ENCODE measurements at places on chromosomes 16 and 17.

- peaks cover 7% of the 10 kb centered on the region for H3K4me1 ChIP-seq
- peaks cover 25% of the 10 kb centered on the region for H3K27me3 ChIP-seq
- H3K36me3 ChIP-seq: no peaks in the 10 kb centered on the region
- H3K27ac ChIP-seq: peak overlapping the region; percentile 66
These were observed 471.6 kb downstream of the SOX9 start for GRCh38 chr17:72592242-72592966.

DNA sequence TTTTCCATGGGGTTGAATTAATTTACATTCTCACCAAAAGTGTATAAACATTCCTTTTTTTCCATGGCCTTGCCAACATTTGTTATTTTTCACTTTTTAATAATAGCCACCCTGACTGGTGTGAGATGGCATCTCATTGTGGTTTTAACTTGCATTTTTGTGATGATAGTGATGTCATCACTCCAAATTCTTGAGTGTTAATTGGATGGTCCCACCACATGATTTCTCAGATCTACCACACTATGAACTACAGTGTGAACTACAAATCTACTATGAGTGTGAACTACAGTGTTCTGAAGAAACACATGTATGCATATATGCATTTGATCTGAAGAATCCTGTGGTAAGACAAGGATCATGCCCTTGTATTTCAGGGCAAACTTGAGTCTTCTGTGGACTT is 340.1 kb downstream of the ABCC12 start:
- H3K4me1 ChIP-seq: no peaks in the 10 kb centered on the region
- H3K27ac ChIP-seq: no peak overlapping the region
- no peaks in the 10 kb centered on the region for H3K36me3 ChIP-seq
- H3K27me3 ChIP-seq: no peaks in the 10 kb centered on the region

- no peaks in the 10 kb centered on the region for H3K4me1 ChIP-seq
- no peaks in the 10 kb centered on the region for H3K27me3 ChIP-seq
These were observed 409.6 kb downstream of the GRIN2A start for GRCh38 chr16:9772526-9773225.

GRCh38 chr17:1384905-1385435 is 15.1 kb downstream of the YWHAE start:
- no peaks in the 10 kb centered on the region for H3K4me1 ChIP-seq
- no peaks in the 10 kb centered on the region for H3K27me3 ChIP-seq

- no peaks in the 10 kb centered on the region for H3K27me3 ChIP-seq
- H3K27ac ChIP-seq: no peak overlapping the region
- H3K4me3 ChIP-seq: no peak overlapping the region
- H3K4me1 ChIP-seq: peaks cover 5% of the 10 kb centered on the region
These were observed 16.3 kb downstream of the MYL4 start for GRCh38 chr17:47225436-47225858.

- H3K36me3 ChIP-seq: no peaks in the 10 kb centered on the region
- peaks cover 13% of the 10 kb centered on the region for H3K4me1 ChIP-seq
- H3K27me3 ChIP-seq: no peaks in the 10 kb centered on the region
These were observed 59.9 kb upstream of the MARCHF10 start for GRCh38 chr17:62868008-62868407.

GRCh38 chr17:35001549-35001948 is 21.2 kb downstream of the LIG3 start:
- H3K4me3 ChIP-seq: no peak overlapping the region
- H3K27ac ChIP-seq: no peak overlapping the region
- H3K27me3 ChIP-seq: no peaks in the 10 kb centered on the region
- H3K4me1 ChIP-seq: no peaks in the 10 kb centered on the region
- DNase-seq: no peak

DNA sequence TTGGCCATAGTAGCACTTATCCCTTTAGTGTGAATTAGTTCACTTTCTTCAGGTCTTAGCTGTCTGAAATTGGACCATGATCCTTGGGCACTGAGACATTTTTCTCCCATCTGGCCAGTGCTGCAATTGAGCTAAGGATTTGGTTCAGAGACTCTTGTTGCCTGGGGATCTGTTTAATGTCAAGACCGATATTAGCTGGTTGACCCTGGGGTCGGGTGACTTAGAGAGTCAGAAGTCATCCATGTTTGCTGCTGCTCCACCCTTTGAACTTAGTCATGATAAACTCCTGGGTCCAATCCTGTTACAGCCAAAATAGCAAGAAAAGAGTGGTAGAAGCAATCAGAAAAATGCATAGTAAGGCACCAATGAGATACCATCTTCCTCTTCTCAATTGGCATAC is 45.8 kb upstream of the TOX3 start:
- no peaks in the 10 kb centered on the region for H3K27me3 ChIP-seq
- no peak overlapping the region for H3K27ac ChIP-seq

DNA sequence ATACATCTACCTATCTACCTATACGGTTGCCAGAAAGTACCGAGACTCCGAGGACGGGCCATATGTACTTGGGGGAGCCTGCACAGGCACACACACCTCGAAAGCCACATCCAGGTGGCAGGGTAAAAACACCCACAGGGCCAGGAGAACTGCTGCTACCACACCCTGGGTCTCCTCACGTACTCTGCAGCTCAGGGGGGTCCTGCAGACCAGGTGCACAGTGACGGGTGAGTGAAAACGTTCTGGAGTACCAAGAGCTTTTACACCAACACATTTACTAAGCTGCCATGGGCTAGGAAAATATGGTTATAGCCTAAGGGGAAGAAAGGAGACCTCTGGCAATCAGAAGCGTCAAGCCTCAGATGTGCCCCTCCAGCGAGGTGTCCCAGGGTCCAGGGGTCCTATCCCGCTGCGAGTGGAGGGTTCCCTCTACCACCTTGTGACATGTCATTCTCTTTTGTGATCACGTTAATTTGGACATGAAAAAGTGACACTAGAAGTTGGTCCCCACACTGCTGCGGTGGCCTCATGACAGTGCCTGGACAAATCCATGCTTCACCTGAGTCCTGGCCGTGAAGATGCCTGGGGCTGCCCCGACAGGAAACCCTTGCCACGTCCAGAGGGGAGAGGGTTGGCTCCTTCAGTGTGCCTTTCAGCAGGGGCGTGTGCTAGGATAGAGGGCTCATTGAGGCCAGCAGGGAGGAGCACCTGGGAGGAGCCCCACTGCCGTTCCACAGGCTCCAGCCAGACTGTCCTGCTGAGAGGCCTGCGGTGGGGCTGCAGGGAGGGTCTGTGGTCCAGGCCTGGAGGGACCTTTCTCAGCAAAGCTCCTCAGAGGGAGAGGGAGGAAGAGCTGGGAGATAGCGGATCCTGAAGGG is 1.8 kb downstream of the CANT1 start:
- peak overlapping the region; percentile 100 for H3K4me3 ChIP-seq
- no peak overlapping the region for H3K27ac ChIP-seq
- peaks cover 16% of the 10 kb centered on the region for H3K4me1 ChIP-seq
- H3K36me3 ChIP-seq: peaks cover 15% of the 10 kb centered on the region
- no peak for DNase-seq

DNA sequence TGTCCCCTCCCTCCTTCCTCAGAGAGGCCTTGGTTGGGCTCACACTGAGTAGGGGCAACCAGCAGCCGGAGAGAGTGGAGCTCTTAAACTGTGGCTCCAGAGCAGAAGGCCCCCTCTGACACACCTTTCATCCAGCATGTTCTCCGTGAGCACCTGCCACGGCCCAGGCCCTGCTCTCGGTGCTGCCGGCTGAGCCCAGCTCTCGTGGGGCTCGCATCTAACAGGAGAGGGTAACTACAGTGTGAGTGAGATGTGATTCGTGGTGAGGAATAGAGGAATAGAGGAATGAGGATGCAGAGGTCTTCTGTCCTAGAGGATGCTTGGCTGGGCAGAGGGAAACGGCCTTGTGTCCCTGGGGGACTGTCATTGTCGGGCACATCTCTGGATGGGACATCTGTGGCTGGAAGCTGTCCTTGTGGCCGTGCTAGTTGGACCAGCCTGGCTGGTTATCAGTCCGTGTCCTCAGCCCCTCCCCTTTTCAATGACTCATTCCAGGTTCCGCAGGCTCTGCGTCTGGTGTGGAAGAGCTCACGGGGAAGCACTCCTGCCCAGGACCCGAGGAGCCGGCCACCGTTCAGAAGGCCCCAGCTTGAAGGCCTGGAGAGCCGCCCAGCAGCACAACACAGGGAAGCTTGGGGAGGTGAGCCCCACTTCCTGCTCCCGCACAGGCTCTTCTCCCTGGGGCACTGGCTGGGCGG is 11.9 kb upstream of the DNASE1 start:
- H3K36me3 ChIP-seq: peaks cover 10% of the 10 kb centered on the region
- H3K27me3 ChIP-seq: no peaks in the 10 kb centered on the region
- no peak overlapping the region for H3K4me3 ChIP-seq
- no peak overlapping the region for H3K27ac ChIP-seq
- H3K4me1 ChIP-seq: peaks cover 20% of the 10 kb centered on the region

GRCh38 chr17:82887255-82888164 is 47.7 kb upstream of the ZNF750 start:
- no peak overlapping the region for H3K27ac ChIP-seq
- H3K4me3 ChIP-seq: no peak overlapping the region
- no peaks in the 10 kb centered on the region for H3K27me3 ChIP-seq
- no peak for DNase-seq

GRCh38 chr16:73697336-73697735 is 599.3 kb upstream of the PSMD7 start:
- H3K4me3 ChIP-seq: no peak overlapping the region
- DNase-seq: no peak
- no peaks in the 10 kb centered on the region for H3K36me3 ChIP-seq
- no peak overlapping the region for H3K27ac ChIP-seq

DNA sequence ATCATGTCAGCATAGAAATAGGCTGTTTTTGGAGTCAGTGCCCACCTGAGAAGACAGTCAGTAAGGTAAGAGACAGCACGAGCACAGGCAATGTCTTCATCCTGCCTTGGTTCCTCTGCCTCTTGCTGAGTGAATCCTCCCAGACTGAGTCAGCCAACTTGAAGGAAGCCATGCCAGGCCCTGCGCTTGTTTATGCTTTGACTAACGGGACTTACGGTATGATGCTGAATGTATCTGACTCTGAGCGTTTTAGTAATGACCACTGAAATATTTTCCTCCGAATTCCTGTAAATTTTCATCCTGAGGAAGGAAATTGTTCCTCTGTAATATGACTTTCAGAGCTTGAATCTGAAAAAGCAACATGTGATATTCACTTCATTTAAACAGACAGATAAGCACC is 18.0 kb downstream of the C17orf67 start:
- H3K36me3 ChIP-seq: no peaks in the 10 kb centered on the region
- no peak for DNase-seq
- H3K27me3 ChIP-seq: no peaks in the 10 kb centered on the region
- H3K27ac ChIP-seq: no peak overlapping the region
- H3K4me1 ChIP-seq: no peaks in the 10 kb centered on the region
- no peak overlapping the region for H3K4me3 ChIP-seq

GRCh38 chr16:14168146-14168545 is 97.0 kb downstream of the MRTFB start:
- DNase-seq: no peak
- peaks cover 3% of the 10 kb centered on the region for H3K4me1 ChIP-seq
- no peaks in the 10 kb centered on the region for H3K36me3 ChIP-seq
- no peaks in the 10 kb centered on the region for H3K27me3 ChIP-seq

- no peaks in the 10 kb centered on the region for H3K27me3 ChIP-seq
- no peak overlapping the region for H3K27ac ChIP-seq
- peak overlapping the region; percentile 77 for H3K4me3 ChIP-seq
- peak; percentile 62 for DNase-seq
These were observed 17.5 kb upstream of the MTMR4 start for GRCh38 chr17:58531661-58532554.

DNA sequence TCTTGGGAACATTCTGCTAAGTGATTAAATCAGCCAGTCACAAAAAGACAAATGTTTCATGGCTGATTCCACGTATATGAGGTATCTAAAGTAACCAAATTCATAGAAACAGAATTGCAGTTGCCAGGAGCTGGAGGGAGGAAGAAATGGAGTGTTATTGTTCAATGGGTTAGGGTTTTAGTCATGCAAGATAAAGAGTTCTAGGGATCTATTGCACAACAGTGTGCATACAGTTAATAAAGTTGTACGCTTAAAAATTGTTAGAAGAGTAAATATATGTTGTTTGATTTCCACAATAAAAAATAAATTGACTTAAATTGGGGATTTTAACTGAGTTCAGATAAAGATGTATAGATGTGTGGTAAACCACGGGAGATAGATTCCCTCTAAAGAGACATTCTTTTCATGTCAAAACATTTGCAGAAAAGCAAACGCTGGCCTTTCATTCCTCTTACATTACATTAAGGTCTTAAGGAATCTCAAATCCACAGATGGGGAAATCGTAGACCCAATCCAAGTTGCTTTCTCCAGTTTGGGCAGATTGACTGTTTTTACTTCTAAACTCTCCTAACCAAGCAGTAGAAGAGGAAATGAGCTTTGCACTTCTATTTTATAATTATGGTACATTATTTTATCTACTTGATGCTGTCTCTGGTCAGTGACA is 4.6 kb downstream of the PRDM7 start:
- no peaks in the 10 kb centered on the region for H3K36me3 ChIP-seq
- no peak overlapping the region for H3K27ac ChIP-seq
- DNase-seq: no peak
- H3K4me1 ChIP-seq: no peaks in the 10 kb centered on the region
- peaks cover 5% of the 10 kb centered on the region for H3K27me3 ChIP-seq
- no peak overlapping the region for H3K4me3 ChIP-seq

- H3K4me3 ChIP-seq: no peak overlapping the region
- no peaks in the 10 kb centered on the region for H3K27me3 ChIP-seq
- H3K27ac ChIP-seq: no peak overlapping the region
- no peaks in the 10 kb centered on the region for H3K36me3 ChIP-seq
- DNase-seq: no peak
These were observed 32.6 kb downstream of the CTCF start for GRCh38 chr16:67594956-67595355.

DNA sequence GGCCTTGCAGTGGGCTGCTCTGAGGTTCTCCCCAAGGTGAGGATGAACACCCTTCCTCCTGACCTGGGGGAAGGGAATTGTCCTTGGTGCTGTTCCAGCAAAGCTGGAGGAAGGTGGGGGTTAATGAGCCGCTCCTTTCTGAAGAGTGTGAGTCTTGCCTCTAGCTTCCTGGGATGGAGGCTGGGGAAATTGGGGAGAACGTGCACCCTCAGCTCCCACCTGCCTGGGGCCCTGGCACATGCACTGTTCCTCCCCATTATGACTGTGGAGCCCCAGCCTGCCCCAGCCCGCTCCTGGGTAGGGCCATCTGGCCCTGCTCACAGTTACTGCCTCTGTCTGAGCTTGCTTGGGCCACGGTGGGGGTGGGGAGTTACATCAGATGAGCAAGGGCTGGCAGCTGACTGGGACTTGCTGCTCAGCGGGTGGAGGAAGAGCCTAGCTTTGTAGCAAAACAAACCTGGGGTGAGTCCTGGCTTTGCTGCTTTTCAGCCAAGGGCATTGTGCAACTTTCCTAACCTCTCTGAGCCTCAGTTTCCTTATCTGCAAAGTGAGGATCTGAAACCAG is 11.1 kb downstream of the TNS4 start:
- H3K4me3 ChIP-seq: no peak overlapping the region
- H3K27me3 ChIP-seq: no peaks in the 10 kb centered on the region
- H3K4me1 ChIP-seq: peaks cover 11% of the 10 kb centered on the region

GRCh38 chr17:57236686-57237299 is 19.5 kb upstream of the MSI2 start:
- no peaks in the 10 kb centered on the region for H3K27me3 ChIP-seq
- DNase-seq: no peak
- peaks cover 4% of the 10 kb centered on the region for H3K4me1 ChIP-seq
- no peak overlapping the region for H3K27ac ChIP-seq

GRCh38 chr17:74785096-74785980 is 9.2 kb upstream of the NAT9 start:
- H3K27ac ChIP-seq: no peak overlapping the region
- DNase-seq: no peak
- no peak overlapping the region for H3K4me3 ChIP-seq
- no peaks in the 10 kb centered on the region for H3K27me3 ChIP-seq
- peaks cover 30% of the 10 kb centered on the region for H3K36me3 ChIP-seq

GRCh38 chr17:35998018-35998545 is 3.3 kb downstream of the CCL15 start:
- H3K4me3 ChIP-seq: no peak overlapping the region
- peaks cover 15% of the 10 kb centered on the region for H3K4me1 ChIP-seq
- H3K27ac ChIP-seq: no peak overlapping the region
- DNase-seq: no peak
- no peaks in the 10 kb centered on the region for H3K36me3 ChIP-seq

Data from neuronal stem cell (in vitro differentiated cells).